ENCODE measurements at places on chromosomes 2 and 18. TPM values are rescaled to one million over a fixed set of nuclear protein-coding genes. Genes with fewer than 3 reads are reported as not detected.

DNA sequence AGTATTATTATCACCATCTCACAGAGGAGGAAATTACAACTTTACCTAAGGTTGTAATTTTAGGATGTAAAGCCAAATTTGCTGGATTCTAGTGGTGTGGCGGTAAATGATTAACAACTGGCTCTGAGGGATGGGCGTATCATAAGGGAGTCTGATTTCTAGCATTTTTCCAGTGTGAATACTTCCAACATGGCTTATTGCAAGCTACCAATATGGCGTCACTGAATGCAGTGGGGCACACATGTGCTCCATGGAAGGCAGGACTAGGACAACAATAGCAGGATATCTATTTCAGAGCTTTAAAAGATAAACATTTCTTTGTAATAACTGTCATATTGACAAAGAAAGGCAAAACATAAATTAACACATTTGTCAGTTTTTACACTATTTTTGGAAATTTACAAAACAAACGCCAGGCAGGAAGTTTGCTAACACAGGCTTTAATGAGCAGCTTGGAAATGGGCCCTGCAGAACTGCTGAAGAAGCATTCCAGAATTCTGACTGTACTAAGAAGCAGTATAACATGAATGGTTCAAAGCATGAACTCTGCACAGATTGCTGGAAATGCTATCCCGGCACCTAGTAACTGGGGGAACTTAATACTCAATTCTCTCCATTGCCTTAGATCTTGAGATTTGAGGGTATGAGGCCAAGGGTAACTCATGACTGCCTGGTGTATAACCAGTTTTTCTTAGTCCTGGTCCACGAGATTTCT is 439.3 kb upstream of the MAP2 start:
- DNase-seq: no peak

- DNase-seq: no peak
These were observed 142.0 kb upstream of the SPOPL start for GRCh38 chr2:138359532-138359931.

GRCh38 chr2:6554466-6554865 is 311.2 kb downstream of the CMPK2 start:
- no peak for DNase-seq

DNA sequence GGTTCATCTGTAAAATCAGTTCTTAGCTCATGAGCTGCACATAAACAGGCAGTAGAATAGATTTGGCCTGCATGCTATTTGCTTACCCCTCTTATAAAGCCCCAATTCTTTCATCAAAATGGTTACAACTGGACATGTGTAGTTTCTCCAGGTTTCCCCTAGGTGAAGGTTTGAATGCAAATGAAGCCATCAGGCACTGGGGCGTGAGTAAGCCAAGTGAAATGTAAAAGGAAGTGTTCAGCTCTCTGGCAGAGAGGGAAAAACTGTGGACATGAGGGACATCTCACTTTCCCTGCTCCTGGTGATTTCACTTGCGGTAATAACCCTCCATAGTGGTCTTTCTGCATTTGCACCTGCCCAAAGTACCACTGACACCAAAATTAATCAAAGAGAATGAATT is 1402.3 kb upstream of the LRRTM1 start:
- DNase-seq: no peak

DNA sequence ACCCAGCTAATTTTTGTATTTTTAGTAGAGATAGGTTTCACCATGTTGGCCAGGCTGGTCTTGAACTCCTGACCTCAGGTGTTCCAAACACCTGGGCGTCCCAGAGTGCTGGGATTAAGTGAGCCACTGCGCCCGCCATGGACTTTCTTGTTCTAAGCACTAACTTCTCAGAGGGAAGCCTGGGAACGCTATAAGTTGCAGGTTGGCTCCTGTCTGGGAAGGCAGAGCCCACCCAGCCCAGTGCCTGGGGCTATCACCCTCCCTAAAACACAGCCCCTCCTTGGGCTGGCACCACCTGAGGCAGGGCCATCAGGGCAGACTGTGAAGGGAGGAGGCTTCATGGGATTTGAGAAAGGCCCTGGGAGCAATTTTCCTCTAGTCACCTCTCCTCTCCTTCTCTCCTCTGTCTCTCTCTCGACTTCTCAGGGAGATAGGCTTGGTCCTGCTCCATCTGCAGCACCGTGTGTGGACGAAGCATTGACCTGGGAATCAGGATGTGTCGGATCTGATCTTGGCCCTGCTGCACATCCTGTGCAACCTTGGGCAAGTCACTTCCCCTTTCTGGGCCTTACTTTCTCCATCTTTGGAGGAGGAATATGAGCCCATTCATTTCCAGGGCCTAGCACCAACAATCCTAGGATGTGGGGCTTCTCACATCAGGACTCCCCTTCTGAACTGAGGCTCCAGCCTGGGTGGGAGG is 10.9 kb downstream of the PSD4 start:
- DNase-seq: no peak

DNA sequence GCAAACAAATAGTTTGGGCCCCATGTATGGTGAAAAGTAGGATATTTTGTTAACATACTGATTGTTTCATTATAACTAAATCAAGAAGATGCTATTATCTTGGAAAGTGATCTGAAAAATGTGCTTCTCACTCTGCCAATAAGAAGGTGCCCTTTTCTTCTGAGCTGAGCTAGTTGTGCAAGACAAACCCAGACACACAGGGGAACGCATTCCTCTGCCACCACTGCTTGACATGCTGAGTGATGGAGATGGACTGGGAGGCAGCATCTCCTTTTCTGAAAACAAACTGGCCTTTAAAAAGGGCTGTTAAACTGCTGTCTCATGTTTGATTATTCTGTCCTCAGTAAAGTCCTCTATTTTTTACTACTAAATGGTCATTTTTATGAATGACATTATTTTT is 1989.9 kb upstream of the CELF4 start:
- no peak for DNase-seq

DNA sequence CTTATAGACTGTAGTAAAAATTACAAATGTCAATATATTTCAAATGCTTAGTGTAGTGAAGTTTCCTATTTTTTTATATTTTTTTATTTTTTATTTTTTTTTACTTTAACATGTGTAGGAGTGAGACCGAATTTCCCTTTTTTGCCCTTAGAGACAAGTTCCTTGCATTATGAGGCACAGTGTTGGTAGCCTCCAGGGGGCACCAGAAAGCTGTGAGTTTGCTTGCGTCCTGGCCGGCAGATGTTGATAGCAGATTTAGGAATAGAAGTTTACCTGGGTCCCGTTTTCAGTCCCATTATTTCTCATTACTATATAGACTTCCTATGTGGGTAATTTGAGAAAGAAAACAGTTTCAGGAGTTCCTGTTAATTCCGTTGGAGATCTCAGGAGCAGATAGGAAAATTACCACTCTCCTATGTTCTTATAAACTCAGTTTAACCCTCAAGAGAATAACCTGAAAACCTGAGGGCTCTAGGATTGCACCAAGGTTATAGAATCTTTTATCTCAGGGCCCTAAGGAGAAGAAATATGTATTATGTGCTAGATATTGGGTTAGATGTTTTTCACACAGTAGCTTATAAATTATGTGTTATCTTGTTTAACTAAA is 157.5 kb upstream of the SESTD1 start:
- DNase-seq: no peak

- DNase-seq: no peak
These were observed 52.7 kb upstream of the CCDC68 start for GRCh38 chr18:55012008-55012407.

DNA sequence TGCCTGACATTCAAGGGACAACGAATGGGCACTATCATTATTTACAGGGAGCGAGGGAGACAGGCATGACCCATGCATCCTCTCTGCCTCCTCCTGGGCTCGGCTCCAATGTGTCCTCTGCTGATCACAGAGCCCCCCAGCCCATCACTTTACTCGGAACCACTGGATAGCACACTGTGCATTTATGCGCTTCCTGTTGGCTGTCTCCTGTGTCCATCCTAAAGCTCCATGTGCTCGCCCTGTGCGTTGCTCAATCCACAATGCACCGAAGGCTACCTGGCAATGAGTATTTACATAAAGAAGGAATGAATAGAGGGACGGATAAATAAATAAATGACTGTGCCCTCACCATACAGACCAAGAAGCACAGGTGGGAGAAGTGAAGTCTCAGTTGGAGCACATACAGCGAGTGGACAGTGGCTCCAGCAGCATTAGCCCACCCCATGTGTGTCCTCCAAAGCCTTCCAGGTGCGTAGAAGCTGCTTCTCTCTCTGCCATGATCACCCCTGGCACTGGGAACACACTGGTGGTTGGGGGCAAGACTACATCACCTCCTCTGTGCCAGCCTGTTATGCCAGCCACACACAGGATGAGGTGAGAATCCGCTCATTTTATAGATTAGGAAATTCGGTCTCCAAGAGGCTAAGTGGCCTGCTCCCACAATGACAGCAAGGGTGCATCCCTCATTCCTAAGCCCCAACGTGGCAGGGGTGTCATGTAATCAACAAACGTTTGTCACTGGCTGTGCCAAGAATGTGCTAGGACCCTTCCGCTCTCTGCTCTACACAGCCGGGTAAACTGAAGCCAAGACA is 2.3 kb upstream of the GDF7 start:
- DNase-seq: no peak

DNA sequence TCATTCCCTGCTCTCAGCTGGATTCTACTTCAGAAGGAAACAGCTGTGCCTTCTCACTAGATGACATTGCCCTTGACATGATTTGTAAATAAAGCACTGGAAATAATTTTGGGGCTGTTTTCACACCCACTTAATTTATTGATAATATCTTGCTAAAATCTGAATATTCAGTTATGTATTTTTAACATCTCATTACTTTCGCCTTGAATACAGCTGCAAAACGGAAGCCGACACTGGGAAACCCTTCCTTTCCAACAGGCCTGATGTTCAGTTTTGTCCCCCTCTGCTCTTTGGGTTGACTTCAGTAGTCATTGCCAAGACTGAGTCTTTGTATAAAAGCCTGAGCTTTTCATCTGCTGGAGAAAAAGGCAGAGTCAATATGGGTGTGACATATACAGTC is 82.7 kb downstream of the DOCK10 start:
- no peak for DNase-seq

- no peak for DNase-seq
These were observed 41.9 kb downstream of the TMEM247 start for GRCh38 chr2:46521215-46521683.

The FSHR gene
- not detected for total RNA-seq

The MERTK gene
- 0.77 TPM for total RNA-seq

The DYNC1I2 gene
- 21.5 TPM for total RNA-seq

The RIT2 gene
- total RNA-seq: not detected

The ROCK2 gene
- total RNA-seq: 18.7 TPM

The ANKAR gene
- total RNA-seq: 8.5 TPM

The CCDC74B gene
- total RNA-seq: 0.73 TPM

The PUM2 gene
- 140 TPM for total RNA-seq
